ENCODE measurements at places on chromosomes 12 and 14. TPM values are rescaled to one million over a fixed set of nuclear protein-coding genes. Genes with fewer than 3 reads are reported as not detected.
A peak's percentile ranks its signal among the peaks of the same experiment; 100 is the strongest.

PIK3C2G gene
- 8.4 TPM for total RNA-seq

FSCB gene
- not detected for total RNA-seq

GPX2 gene
- 69.7 TPM for total RNA-seq

GRCh38 chr14:99744199-99744872 lies 48.9 kb upstream of the EML1 start:
- H3K36me3 ChIP-seq: no peaks in the 10 kb centered on the region
- peak overlapping the region; percentile 94 for H3K27ac ChIP-seq
- peak overlapping the region; percentile 32 for H3K4me3 ChIP-seq
- H3K27me3 ChIP-seq: peaks cover 7% of the 10 kb centered on the region

- H3K27ac ChIP-seq: peak overlapping the region; percentile 69
- H3K4me3 ChIP-seq: peak overlapping the region; percentile 92
- H3K27me3 ChIP-seq: peaks cover 68% of the 10 kb centered on the region
- H3K36me3 ChIP-seq: peaks cover 9% of the 10 kb centered on the region
These were observed 2.4 kb upstream of the HOXC4 start for GRCh38 chr12:54051026-54051842.

DNA sequence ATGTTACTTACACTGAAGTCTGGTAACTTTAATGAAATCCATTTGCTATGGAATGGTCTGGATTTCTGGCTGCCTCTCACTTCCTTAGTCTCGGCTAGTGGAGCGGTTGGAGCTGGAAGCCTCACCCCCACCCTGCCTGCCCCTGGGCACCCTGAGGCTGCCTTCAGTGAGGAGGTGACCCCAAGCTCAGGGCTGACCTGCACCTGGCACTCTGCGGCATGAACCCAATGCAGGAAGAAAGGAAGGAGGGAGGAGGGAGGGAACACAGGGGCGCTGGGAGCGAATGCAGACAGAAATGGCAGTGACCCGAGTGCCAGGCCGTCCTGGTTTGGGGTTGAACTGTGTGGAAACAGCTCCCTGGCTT lies 353.1 kb downstream of the TMEM121 start:
- H3K36me3 ChIP-seq: no peaks in the 10 kb centered on the region
- H3K4me3 ChIP-seq: no peak overlapping the region
- H3K4me1 ChIP-seq: no peaks in the 10 kb centered on the region
- H3K27me3 ChIP-seq: no peaks in the 10 kb centered on the region
- DNase-seq: peak; percentile 59
- H3K27ac ChIP-seq: no peak overlapping the region

GRCh38 chr12:104535369-104535768 lies 78.6 kb downstream of the CHST11 start:
- peaks cover 4% of the 10 kb centered on the region for H3K36me3 ChIP-seq
- no peak for DNase-seq
- peak overlapping the region; percentile 12 for H3K27ac ChIP-seq
- no peak overlapping the region for H3K4me3 ChIP-seq
- no peaks in the 10 kb centered on the region for H3K27me3 ChIP-seq
